Karpas-422 (cell line): ENCODE measurements at places on chromosomes 5 and 9.

DNA sequence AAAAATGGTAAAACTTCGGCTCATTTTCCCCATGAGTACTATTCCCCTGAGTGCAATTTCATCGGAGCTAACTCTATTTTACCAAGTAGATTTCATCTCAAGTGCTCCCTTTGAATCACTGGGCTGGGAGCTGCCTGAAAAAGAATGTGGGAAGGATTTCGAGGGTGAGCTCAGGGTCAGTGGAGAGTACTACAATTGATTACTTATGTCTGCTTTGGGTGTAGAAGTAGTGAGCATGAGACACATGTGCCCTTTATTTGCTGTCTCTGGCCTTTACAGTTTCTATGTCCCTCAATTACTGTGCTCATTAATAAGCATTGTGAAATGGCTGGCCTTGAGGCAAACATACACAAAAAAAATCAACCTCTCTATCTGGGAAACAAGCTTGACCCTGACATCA, 172.7 kb upstream of the RFX3 start:
- H3K27me3 ChIP-seq, result no peaks in the 10 kb centered on the region
- no peak overlapping the region for H3K4me3 ChIP-seq
- no peaks in the 10 kb centered on the region for H3K36me3 ChIP-seq
- no peak for DNase-seq
- H3K4me1 ChIP-seq, result peaks cover 8% of the 10 kb centered on the region

DNA sequence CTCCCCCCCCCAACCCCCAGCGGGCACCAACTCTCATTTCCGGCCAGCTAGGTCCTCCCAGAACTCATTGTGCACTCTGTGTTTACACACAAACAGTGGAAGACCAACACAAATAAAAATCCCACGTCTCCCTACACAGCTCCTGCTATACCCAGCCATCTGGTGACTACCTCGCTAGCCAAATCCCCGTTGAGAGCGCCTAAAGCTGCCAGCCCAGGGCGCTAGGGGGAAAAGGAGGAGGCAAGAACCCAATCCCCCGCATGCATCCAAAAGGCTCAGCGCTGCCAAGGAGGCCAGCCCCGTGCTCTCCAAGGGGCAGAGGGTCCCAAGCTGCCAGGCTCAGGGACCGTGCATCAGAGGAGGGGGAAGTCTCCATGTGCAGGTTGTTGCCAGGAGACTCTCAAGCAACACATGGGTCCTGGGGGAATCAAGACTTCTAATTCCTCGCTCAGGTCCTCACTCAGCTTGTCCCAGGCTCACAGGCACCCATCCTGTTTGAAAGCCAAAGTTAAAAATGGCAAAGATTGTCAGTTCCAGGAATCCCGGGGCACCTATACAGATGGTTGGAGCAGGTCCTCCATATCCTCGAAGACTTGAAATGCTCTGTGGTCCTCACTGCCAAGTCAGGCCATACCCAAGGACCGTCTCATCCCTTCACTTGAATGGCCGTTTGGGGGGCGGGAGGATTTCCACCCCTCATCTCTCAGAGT, 2.7 kb downstream of the ASTN2 start:
- no peaks in the 10 kb centered on the region for H3K36me3 ChIP-seq
- H3K4me1 ChIP-seq, result peaks cover 24% of the 10 kb centered on the region
- no peak for DNase-seq

DNA sequence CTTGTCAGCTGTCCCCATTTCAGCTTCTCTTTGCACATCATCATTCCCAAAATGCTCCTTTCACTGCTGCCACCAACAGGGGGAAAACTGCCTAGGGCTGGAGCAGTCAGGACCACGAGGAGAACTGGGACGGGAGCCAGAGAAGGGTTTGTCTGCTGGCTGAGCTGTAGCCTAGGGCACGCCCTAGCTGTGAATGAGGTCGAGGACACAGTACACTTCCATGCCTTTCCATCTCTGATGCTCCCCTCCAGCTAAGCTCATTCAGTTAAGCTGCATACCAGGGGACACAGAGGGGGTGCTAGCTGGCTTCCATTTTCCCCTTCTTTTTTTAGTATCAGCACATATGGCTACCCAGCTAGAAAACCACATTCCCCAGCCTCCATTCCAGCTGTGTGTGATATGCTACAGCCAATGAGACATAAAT, 64.7 kb downstream of the STK10 start:
- H3K27ac ChIP-seq, result no peak overlapping the region
- no peak overlapping the region for H3K4me3 ChIP-seq
- peaks cover 3% of the 10 kb centered on the region; the same call in 1 of the 2 replicates for H3K36me3 ChIP-seq

DNA sequence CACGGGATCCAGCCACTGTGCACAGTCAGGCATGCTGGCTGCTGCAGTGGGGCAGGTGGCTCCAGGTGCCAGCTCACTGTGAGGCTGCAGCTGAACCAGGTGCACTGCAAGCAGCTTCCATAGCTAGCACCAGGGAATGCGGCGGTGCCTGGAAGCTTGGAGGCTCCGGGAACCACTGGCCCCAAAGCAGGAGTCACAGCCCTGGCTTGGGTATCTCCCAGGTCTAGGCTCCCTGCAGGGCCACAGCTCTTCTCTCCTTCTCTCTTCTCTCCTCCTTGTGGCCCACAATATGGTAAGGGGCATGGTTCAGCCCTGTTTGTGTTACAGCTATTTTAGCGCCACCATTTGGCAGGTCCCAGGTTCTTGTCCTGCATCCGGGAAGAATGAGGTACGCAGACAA, 6.7 kb upstream of the MTMR12 start:
- DNase-seq, result peak; percentile 50
- H3K27me3 ChIP-seq, result no peaks in the 10 kb centered on the region
- H3K27ac ChIP-seq, result no peak overlapping the region

GRCh38 chr5:33188089-33188488, 252.7 kb upstream of the TARS1 start:
- H3K27me3 ChIP-seq, result no peaks in the 10 kb centered on the region
- no peaks in the 10 kb centered on the region for H3K4me1 ChIP-seq
- no peak for DNase-seq

DNA sequence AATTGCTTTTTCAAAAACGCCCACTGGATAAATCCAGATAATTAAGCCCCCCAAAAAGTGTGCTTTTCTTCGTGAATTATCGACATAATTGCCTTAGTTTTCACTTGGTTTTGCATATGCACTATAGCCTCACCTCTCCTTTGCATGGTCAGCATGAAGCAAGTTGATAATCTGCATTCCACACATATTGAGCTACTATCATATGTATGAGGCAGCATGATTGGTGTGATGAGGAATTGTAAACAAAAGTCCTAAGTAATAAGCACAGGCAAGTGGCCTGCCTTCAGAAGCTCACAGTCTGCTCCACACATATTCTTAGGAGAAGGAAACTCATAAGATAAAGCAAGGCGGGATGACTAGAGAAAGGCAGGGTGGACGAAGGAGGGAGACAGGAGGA, 33.8 kb downstream of the MED10 start:
- H3K36me3 ChIP-seq, result no peaks in the 10 kb centered on the region
- H3K4me3 ChIP-seq, result no peak overlapping the region
- no peak overlapping the region for H3K27ac ChIP-seq
- no peaks in the 10 kb centered on the region for H3K4me1 ChIP-seq
- no peak for DNase-seq
- no peaks in the 10 kb centered on the region for H3K27me3 ChIP-seq
